Central memory CD4-positive, alpha-beta T cell (primary cell): ENCODE measurements at places on chromosomes 13 and 19.

DNA sequence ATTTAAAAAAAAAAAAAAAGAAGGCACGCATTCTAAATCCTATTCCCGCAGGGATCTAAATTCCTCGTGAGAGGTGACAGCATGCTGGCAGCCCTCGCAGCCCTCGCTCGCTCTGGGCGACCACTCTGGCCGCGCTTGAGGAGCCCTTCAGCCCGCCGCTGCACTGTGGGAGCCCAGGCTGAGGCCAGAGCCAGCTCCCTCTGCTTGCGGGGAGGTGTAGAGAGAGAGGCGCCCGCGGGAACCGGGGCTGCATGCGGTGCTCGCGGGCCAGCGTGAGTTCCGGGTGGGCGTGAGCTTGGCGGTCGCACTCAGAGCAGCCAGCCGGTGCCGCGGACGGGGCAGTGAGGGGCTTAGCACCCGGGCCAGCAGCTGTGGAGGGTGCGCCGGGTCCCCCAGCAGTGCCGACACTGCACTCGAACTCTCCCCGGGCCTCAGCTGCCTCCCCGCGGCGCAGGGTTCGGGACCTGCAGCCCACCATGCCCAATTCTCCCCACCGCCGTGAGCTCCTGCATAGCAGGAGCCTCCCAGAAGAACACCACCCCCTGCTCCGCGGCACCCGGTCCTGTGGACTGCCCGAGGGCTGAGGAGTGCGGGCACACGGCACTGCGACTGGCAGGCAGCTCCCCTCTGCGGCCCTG lies 553.9 kb downstream of the LMO7 start:
- no peak for DNase-seq

DNA sequence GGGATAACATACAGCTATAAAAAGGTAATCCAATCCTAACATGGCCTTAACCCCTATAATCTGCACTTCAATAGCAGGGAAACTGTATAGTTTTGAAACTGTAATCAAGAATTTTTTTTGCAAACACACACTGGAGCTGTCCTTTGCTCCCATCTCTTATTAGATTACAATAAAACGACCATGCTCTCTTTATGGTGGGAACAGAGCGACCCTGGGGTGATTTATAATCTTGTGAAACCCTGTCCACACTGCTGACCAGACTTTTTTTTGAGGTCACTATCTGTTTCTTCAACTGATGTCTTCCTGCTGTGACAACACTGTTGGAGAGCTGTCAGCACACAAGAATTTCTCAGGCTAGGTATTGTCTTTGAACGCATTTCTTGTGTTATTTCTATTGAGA lies 35.3 kb downstream of the DACH1 start:
- no peak for DNase-seq

- peak; percentile 75 for DNase-seq
These were observed 21.3 kb downstream of the HCN2 start for GRCh38 chr19:610801-611480.

DNA sequence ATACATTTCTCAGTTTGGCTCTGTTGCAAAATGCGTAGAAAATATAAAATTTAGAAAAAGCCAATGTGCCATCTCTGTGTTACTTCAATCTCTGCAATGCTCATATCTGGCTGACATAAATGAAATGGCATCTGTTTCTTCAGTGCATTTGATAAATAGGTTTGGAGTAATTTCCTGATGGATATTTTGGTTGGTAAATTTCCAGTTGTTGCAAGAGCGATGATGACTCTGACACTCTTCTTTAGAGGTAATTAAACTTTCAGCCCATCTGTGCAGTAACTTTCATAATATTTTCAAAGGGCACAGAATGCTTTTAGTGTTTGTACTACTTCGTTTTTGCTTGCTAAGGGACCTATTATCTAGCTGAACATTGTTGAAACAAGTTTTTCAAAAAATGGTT lies 1286.4 kb downstream of the PCDH9 start:
- DNase-seq, result no peak

- no peak for DNase-seq
These were observed 1721.8 kb upstream of the SPRY2 start for GRCh38 chr13:82062772-82063171.

- peak; percentile 87 for DNase-seq
These were observed 14.5 kb downstream of the FFAR2 start for GRCh38 chr19:35462476-35462953.

GRCh38 chr13:67662997-67663396 lies 432.9 kb upstream of the PCDH9 start:
- no peak for DNase-seq

DNA sequence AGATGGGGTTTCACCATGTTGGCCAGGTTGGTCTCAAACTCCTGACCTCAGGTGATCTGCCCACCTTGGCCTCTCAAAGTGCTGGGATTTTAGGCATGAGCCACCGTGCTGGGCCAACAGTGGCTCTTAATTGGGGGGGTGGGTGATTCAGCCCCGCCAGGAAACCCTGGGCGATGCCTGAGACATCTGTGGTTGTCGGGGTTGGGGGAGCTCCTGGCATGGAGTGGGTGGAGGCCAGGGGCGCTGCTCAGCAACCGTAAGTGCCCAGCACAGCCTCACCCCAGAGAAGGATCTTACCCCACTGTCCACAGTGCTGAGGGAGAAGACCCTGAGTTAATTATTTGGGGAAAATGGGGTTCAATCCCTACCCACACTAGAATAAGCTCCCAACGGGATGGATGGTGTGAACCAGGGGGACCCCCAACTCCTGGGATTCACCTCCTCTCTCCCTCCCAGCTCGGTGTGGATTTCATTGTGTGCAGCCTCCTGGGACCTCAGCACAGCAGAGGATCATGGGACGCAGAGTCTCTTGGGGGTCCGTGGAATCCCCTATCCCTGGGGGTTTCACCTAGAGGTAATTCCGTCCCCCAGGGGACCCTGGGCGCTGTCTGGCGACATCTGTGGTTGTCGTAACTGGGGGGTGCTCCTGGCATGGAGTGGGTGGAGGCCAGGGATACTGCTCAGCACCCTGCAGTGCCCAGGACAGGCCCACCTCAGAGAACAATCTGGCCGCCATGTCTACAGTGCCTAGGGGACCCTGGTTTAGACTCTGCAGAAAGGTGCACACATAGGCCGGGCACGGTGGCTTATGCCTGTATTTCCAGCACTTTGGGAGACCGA lies 68.9 kb downstream of the GADD45B start:
- no peak for DNase-seq

DNA sequence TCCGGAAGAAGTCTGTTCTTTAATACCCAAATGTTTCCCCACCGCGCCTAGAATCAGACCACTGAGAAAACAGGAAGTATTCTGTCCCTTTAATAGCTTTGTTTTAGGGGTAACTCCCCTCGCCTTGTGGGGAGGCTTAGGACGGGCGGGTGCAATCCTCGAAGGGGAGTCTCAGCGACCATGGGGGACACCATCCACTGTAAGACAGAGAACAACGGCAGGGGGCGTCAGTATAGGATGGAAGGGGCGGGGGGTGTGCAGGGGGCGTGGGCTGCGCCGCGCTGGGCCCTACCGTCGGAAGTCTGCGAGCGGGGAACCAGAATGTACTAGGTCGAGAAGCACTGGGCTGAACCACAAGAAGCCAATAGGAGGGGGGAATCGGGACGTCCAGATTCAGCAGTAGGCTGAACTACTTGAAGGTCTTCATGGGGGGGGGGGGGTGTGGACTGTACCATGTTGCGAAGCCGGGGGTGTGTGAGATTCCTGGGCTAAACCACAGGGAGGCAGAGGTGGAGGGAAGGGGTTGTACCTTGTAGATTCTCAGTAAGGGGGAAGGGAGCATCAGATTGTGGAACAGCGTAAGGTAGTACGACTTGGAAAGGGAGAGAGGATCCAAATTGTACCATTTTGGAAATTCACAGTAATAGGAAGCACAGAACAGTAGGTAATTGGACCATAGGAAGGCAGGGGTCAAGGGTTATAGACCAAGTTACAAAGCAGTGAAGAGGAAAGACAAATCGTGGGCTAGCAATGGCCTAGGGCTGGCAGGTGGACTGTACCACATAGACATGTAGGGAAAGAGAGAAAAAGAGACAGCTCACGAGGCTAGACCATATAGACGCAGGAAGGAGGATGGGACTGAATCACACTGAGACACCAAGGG lies 1.0 kb upstream of the DBP start:
- peak; percentile 92 for DNase-seq

GRCh38 chr19:35549879-35550523 lies 4.6 kb downstream of the TMEM147 start:
- no peak for DNase-seq

- no peak for DNase-seq
These were observed 586.8 kb downstream of the TBC1D4 start for GRCh38 chr13:74895042-74895796.

DNA sequence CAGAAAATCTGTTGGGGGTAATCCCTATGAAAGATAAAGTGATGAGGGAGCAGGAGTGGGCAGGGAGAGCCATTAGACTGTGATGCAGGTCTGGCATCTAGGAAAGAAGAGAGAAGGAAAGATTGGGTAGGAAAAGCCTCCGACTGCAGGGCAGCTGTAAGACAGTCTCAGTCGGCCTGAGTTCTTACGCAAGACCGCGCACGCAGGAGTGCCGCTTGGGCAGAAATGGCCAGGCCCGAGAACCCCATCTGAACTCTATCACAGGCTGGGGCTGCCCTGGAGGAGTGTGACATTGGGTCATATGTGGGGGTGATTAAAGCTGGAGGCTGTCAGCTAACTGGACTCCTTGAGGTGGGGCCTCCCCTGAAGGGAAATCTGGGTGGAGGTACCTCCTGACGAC lies 13.9 kb upstream of the FBXL3 start:
- DNase-seq, result no peak

DNA sequence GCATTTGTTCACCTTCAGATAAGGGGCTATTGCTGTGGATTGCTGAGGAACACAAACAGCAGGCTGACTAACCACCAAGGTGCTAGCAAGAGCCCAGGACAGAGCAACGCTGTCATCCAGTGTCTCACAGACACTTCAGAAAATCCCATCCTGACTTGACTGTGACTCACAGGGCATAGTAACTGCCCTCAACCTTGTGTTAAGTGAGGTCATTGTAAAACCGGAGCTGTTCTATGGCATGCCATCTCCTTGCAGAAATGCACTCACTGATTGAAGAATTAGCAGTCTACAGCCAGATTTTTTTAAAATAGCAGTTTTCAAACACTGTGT lies 51.1 kb downstream of the TNFRSF19 start:
- DNase-seq, result no peak

DNA sequence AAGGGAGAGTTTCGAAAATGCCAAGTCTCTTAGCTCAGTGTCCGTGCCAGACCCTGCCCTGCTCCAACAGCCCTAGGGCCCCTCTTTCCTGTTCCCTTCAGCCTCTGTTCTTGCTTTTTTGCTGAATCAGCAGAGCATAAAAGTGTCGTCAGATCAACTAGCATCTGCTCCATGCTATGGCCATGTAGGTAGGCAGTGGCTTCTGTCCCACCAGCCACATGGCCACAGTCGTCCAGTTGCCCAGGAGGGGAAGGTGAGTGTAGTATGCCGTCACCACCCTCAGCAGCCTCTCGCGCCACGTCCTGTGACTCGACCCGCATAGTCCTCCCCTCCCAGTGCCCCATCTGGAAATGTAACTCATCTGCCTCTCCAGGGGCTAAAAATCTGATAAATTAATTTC lies 50.9 kb upstream of the ATP11A start:
- no peak for DNase-seq
